ENCODE measurements at places on chromosomes 1 and 21.

GRCh38 chr1:211343607-211344006, 17.0 kb downstream of the TRAF5 start:
- DNase-seq = no peak

GRCh38 chr21:17693801-17694200, 81.1 kb upstream of the BTG3 start:
- no peak for DNase-seq

GRCh38 chr1:200112290-200112689, 84.8 kb downstream of the NR5A2 start:
- DNase-seq = no peak

GRCh38 chr1:116226017-116226416, 114.8 kb downstream of the MAB21L3 start:
- no peak for DNase-seq

GRCh38 chr1:159898527-159898926, 1.4 kb downstream of the CFAP45 start:
- DNase-seq = no peak

GRCh38 chr1:226443439-226443838, 35.5 kb upstream of the PARP1 start:
- no peak for DNase-seq

DNA sequence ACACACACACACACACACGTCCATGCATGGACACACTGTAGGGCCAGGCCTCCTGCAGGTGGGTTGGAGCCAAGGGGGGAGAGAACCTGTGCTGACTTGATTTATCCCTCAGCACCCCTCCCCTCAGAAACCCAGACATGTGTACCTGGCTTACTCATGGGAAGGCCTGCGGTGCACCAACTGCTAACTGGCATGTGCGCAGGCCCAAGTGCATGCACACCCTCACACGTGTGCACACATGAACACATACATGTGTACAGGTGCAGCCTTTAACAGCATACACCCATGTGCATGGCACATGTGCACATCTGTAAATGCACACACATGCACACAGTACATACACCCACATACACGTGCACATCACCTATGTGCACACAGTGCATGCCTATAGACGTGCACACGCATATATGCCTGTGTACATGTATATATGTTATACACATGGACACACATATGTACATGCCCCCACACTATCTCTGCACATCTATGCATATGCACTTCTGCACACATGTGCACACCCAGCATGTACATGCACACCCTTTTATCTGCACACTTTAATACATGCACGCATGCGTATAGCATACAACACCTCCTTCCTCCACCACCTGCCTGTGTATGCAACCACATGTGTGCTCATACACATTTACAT, 67.5 kb downstream of the TRIM11 start:
- DNase-seq = no peak

GRCh38 chr1:200979574-200980451, 43.7 kb downstream of the KIF21B start:
- peak; percentile 68 for DNase-seq

- DNase-seq = no peak
These were observed 714 bp downstream of the DFFA start for GRCh38 chr1:10471411-10472219.

DNA sequence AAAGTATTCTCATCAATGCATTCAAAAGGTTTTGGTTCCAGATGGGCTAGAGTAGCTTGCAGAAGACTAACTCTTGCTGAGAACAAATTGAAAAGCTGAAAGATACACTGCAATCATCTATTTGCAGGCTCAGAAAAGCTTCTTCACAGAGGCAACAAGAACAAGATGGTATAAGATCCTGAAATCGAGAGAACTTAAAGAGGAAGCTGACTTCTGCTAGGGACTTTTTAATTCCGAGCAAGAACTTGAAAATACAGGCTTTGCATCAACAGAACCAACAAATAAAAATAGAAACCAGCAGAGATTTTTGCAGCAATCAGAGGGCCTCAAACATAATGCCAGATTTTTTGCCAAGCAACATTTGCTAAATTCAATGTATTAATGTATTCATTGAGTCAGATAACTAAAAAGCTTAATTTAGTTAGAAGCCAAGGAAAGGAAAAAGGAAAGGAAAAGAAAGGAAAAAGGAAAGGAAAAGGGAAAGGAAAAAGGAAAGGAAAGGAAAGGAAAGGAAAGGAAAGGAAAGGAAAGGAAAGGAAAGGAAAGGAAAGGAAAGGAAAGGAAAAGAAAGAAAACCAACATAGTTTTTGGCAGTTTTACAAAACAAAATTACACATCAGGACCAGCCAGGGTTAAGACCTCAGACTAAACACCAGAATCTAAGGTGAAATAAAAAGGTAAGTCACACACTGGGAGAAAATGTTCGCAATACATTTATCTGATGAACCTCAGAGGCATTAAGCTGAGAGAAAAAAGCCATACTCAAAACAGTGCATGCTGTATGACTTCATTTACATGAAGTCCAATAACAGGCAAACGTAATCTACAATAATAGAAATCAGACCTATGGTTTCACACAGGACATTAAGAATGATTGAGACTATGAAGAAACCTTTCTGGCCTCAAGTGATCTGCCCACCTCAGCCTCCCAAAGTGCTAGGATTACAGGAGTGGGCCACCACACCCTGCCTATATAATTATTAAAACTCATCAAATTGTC, 42.6 kb downstream of the FAF1 start:
- DNase-seq = no peak

GRCh38 chr1:13730751-13731482, 30.9 kb downstream of the PRDM2 start:
- DNase-seq = peak; percentile 89

- DNase-seq = no peak
These were observed 619 bp upstream of the IGFN1 start for GRCh38 chr1:201190005-201190404.

GRCh38 chr1:162674034-162674608, 41.9 kb downstream of the DDR2 start:
- no peak for DNase-seq

DNA sequence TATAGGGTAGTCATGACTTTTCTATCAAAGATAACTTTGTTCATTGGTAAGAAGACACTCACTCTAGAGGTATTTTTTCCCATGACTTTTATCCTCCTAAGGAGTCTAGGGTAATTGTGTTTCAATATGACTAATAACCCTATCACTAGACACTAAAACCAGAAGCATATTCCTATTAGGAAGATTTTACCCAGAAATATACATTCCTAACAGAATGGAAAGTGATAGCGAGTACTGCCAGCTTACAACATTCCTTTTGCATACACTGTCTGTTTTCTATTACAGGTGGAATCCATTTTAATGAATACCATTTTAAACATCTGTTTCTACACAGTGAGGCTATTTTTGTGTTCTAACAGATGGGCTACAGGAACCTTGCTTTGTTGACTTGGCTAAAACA, 31.4 kb upstream of the C1orf185 start:
- DNase-seq = no peak

- no peak for DNase-seq
These were observed 532.3 kb downstream of the USP25 start for GRCh38 chr21:16262091-16262490.

- DNase-seq = peak; percentile 6
These were observed 1.7 kb upstream of the JUN start for GRCh38 chr1:58785442-58786058.

DNA sequence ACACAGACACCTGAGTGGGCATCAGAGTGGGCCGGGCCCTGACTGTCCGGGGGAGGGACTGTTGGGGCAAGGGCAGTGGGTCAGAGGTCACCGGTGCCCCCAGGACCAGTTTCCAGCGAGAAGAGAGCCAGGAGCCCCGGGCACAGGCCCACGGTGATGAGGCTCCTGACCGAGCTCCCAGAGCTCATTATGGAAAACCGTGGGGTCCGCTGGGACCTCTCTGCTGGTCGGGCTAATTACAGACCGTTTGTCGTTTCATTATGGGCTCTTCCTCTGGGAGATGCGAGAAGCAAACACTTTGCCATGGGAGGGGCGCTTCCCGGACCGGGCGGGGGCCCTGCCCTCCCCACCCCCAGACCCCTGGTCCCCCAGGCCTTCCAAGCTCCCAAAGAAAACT, 12.0 kb upstream of the TTLL10 start:
- DNase-seq = no peak

GRCh38 chr1:5979536-5980313, 12.5 kb downstream of the NPHP4 start:
- no peak for DNase-seq

- no peak for DNase-seq
These were observed 720.2 kb downstream of the LTN1 start for GRCh38 chr21:28272272-28272992.

DNA sequence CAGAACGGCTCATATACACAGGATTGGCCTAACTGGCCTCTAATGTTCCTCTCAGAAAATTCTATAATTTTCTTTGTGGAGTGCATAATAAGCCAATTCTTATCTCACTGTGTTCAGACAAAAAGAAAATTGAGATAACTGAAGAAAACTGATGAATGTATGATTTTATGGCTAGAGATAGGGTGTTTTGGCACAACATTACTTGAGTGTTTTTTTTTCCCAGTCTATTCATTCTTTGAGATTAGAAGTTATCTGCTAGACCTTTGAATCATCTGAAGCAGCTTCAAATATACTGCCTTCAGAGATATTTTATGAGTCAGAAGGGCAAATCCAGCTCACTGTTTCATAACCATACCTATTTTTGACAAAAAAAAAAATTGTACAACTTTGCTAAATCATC, 85.6 kb downstream of the VAV3 start:
- DNase-seq = no peak

- DNase-seq = peak; percentile 71
These were observed 20.4 kb upstream of the HPDL start for GRCh38 chr1:45306319-45306718.

GRCh38 chr1:184557423-184558347, 170.9 kb downstream of the C1orf21 start:
- DNase-seq = no peak

DNA sequence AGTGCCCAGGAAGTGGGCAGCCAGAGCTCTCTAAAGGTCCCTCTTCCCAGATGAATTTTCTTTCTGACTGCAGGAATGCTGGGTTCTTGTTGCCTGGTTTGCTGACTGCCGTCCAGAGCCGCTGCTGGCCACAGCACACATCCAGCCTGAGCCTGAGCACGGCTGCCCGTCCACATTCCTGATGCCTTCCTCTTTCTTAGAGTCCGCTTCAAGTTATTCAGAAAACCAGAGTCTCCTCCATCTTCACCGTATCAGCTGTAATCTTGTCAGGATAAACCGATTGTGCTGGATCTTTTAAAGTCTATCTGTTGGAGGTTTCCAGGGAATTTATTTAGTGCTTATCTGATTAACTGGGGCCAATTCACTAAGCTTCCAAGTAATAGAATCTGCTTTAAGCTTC, 84.8 kb upstream of the BCAR3 start:
- DNase-seq = no peak

GRCh38 chr1:46096269-46097148, 35.9 kb downstream of the PIK3R3 start:
- DNase-seq = no peak

- DNase-seq = no peak
These were observed at the start of gene PRKAA2 for GRCh38 chr1:56644919-56645676. PRKAA2 (plus strand) TSS chr1:56645314; CDS start chr1:56645388, 74 bp downstream.

DNA sequence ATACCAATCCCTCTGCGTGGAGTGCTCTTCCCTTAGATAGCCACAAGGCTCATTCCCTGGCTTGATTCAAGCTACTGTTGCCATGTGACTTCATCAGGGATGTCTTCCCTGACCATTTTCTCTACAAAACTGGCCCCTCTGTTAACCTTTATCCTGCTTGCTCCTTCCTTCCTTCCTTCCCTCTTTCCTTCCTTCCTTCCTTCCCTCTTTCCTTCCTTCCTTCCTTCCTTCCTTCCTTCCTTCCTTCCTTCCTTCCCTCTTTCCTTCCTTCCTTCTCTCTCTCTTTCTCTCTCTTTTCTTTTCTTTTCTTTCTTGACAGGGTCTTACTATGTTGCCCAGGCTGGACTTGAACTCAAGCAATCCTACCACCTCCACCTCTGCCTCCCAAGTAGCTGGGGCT, 6.2 kb upstream of the RYR2 start:
- DNase-seq = no peak
